D341Med (cell line): ENCODE measurements at places on chromosomes 6 and 20.

GRCh38 chr6:100592929-100593328, 128.2 kb upstream of the SIM1 start:
- peak; percentile 34 for DNase-seq

DNA sequence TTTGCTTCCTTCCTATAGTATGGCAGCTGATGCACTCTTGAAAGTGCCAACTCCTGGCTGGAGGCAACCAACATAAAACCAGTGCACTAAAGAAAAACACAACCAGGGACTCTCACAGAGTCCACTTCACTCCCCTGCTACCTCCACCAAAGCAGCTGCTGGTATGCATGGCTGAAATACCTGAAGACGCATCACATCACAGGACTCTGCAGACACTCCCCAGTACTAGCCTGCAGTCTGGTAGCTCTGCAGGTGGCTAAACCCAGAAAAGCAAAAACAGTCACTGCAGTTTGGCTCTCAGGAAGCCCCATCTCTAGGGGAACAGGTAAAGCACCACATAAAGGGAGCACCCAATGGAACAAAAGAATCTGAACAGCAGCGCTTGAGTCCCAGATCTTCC, 473.0 kb upstream of the SPTLC3 start:
- no peak for DNase-seq

DNA sequence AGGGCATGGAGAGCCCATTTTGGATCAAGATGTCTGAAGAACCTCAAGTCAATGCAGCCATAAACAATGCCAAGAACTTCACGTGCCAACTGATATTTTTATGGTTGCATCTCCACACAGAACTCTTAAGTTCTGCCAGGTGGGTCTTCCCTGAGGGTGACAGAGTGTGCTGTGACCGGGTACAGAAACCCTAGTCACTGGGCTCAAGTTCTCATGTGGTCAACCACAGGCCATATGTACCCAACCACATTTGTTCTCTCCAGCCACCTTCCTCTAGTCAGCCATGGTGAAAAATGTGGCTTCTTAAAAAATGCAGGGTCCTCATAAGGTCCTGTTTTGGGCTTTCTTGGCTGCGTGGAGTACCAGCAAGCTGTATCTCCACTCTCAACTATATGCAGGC, 48.9 kb downstream of the CLIC5 start:
- DNase-seq = no peak

DNA sequence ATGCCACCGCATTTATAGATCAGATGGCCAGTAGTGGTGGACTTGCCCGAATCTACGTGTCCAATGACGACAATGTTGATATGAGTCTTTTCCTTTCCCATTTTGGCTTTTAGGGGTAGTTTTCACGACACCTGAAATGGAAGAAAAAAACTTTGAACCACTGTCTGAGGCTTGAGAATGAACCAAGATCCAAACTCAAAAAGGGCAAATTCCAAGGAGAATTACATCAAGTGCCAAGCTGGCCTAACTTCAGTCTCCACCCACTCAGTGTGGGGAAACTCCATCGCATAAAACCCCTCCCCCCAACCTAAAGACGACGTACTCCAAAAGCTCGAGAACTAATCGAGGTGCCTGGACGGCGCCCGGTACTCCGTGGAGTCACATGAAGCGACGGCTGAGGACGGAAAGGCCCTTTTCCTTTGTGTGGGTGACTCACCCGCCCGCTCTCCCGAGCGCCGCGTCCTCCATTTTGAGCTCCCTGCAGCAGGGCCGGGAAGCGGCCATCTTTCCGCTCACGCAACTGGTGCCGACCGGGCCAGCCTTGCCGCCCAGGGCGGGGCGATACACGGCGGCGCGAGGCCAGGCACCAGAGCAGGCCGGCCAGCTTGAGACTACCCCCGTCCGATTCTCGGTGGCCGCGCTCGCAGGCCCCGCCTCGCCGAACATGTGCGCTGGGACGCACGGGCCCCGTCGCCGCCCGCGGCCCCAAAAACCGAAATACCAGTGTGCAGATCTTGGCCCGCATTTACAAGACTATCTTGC, 725 bp downstream of the EEF1A1 start:
- peak; percentile 61 for DNase-seq

DNA sequence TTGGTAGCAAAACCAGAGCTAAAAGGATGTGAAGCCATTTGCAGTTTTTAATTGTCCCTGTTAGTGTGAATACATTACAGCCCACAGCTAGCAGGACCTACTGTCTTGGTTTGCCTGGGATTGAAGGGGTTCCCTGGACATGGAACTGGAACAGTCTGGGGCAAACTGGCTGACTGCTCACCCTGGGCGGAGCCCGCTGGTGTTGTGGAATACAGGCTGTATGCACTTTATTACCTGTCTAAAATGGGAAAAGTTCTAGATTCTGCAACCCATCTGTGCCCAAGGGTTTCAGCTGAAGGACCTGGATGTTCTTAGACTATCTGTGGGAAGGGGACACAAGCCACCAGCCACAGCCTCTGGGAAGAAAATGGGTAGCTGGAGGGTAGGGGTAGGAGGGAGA, 12.2 kb upstream of the CDKN1A start:
- DNase-seq = no peak

GRCh38 chr6:109762769-109763441, 71.8 kb downstream of the FIG4 start:
- no peak for DNase-seq

DNA sequence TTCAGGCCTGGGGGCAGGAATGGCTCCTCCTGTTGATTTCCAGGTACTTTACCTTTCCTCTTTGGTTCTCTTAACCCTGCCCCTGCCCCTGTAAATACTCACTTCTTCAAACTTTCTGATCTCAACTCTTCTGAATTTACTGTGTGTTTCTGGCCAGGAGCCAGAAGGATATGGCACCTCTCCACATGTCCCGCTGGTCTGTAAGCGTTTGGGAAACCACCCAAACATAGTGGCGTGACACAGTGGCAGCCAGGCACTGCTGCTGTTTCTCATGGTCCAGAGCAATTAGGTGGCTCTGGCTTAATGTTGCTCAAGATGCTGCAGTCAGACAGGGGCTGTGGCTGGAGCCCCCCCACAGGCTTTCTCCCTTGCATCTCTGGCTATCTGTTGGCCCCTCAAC, 374.5 kb downstream of the RNGTT start:
- DNase-seq = no peak

DNA sequence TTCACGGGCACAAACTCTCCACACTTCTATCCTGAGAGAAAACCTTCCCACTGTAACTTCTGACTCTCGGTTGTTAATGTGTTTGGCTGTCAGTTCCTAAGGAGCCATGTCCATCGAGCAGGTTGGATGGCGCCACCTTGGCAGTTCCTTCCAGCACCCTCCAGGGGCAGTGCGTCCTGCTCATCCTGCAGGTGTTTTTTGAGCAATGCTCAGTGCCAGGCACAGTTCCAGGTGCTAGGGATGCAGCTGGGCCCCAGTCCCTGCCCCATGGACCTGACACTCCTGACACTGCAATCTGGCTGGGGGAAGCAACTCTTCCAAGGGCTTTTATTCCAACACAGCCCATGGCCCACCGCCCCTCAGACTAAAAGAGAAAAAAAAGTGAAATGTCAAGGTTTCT, 376.4 kb downstream of the PREX1 start:
- no peak for DNase-seq
